ENCODE measurements at places on chromosomes 13 and 19.

DNA sequence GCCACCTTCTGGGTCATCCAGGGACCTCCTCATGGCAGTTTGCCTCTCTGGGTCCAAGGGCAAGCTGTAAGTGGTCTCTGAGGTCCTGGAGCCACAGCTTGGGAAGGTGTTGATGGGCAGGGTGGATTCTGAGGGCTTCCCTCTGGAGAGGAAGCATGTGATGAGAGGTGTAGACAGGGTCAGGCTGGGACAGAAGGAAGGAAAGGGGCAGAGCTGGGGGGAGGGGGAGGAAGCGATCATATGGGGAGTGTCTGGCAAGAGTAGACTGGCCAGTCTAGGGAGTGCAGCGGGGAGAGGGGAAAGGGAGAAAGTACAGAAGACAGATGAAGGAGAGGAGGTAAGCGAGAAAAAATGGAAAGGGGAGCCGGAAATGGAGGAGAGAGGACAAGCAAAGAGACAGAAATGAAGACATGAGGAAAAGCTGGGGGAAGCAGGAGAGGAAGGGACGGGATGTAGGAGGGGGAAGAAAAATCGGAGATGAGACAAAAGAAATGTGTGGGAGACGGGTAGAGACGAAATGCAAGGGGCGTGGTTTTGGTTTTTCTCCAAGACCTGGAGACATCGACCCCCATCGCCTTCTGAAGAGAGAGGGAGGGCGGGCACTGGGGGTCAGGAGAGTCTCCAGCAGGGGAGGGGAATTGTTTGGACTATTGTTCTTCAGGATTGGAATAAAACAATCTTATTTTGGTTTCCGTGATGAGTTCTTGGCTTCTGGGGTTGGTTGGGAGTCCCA is 26.6 kb downstream of the ZSWIM9 start:
- DNase-seq = no peak

DNA sequence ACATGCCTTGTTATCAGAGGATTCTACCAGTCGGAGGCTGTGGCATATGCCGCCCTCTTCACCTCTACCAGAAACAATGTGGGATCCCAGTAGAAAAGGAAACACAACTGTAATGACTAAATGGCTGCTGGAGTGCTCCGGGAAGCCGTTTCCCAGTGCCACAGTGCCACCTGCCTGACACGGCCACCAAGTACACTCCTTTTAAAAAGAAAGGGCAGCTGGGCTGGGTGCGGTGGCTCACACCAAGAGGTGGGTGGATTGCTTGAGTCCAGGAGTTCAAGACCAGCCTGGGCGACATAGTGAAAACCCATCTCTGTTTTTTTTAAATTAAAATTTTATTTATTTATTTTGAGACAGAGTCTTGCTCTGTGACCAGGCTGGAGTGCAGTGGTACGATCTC is 67.3 kb downstream of the TRPM4 start:
- DNase-seq = no peak

- DNase-seq = no peak
These were observed 3.0 kb downstream of the HOOK2 start for GRCh38 chr19:12772323-12772722.

DNA sequence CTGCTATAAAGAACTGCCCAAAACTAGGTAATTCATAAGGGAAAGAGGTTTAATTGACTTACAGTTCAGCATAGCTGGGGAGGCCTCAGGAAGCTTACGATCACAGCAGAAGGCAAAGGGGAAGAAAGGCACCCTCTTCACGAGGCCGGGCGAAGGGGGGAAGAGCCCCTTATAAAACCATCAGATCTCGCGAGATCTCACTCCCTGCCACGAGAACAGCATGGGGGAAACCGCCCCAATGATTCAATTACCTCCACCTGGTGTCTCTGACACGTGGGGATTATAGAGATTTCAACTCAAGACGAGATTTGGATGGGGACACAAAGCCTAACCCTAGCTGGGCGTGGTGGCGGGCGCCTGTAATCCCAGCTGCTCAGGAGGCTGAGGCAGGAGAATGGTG is 42.8 kb downstream of the SLC6A16 start:
- no peak for DNase-seq

GRCh38 chr19:1566392-1567115 is 1.6 kb downstream of the MEX3D start:
- no peak for DNase-seq

DNA sequence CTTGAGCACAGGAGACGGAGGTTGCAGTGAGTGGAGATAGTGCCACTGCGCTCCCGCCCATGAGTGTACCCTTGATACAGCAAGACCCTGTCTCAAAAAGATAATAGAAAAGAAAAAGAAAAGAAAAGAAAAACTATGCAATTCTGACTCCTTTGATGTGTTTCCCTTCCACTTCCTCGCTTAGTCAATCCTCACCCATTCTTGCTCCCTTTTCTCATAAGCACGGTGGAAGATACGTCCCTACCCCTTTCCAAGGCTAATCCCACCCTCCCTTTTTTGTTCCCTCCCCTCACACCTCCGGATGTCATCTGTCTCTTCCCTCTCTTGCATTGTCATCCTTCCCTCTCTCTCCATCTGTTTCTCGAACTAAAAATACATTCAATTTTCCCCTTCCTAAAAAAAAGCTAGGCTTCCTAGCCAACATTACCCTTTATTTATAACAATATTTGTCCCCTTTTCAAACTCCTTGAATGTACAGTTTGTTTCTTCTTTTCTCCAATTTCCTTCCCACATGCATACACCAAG is 40.5 kb upstream of the ITM2B start:
- no peak for DNase-seq

- no peak for DNase-seq
These were observed 951.3 kb upstream of the PRR20A start for GRCh38 chr13:56189439-56189838.

GRCh38 chr19:6864325-6864940 is 22.9 kb upstream of the ADGRE1 start:
- DNase-seq = no peak

DNA sequence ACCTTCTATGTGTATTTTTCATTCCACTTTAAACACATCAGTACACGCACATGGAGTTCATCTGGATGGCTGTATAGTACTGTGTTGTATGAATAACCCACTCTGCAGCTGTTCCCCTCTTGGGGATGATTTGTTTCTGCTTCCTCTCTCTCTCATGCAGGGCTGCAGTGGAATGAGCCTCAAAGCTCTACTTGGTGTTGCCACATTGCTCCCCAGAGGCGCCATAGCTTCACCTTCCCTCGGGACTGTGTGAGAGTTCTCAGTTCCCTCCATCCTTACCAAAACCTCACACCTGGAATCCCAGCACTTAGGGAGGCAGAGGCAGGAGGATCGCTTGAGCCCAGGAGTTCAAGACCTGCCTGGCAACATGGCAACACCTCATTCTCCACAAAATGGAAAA is 28.4 kb upstream of the GPR183 start:
- DNase-seq = no peak

Measured in stimulated activated CD8-positive, alpha-beta memory T cell treated with anti-CD3 and anti-CD28 coated beads, Interleukin-7, amount 100 ng/mL, for 4 hours (primary cell).